ENCODE measurements at places on chromosomes 6 and 20.

DNA sequence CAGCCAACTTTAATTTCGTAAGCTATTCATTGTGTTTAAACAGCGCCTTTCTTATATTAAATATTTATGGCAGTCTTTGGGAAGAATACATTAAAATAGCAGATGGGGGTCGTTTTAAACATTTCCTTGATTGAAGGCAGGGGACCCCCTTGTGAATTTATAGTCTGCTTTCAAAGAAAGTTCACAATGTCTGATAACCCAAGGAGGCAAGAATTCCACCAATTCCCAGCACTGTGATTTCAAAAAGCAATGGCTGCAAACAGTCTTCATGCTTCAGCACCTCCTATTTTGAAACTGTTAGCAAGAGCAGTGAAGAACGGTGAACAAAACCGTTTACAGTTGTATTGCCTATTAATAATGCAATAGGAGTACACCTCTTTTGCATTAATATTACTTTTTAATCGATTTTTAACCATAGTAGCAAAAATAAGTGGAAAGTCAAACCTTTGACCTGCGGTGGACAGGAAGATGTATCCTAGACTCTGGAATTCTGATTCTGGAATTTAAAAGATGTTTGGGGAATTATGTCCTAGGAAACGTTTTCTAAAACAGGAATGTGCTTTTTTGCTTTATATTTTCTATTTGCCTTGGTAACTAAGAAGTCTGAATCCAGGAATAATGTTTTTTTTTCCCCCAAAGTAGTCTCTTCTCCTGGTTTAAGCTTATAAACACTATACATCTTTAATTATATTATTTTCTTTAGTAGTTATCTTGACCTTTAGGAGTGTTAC is 393.0 kb downstream of the CDKAL1 start:
- no peak for DNase-seq

DNA sequence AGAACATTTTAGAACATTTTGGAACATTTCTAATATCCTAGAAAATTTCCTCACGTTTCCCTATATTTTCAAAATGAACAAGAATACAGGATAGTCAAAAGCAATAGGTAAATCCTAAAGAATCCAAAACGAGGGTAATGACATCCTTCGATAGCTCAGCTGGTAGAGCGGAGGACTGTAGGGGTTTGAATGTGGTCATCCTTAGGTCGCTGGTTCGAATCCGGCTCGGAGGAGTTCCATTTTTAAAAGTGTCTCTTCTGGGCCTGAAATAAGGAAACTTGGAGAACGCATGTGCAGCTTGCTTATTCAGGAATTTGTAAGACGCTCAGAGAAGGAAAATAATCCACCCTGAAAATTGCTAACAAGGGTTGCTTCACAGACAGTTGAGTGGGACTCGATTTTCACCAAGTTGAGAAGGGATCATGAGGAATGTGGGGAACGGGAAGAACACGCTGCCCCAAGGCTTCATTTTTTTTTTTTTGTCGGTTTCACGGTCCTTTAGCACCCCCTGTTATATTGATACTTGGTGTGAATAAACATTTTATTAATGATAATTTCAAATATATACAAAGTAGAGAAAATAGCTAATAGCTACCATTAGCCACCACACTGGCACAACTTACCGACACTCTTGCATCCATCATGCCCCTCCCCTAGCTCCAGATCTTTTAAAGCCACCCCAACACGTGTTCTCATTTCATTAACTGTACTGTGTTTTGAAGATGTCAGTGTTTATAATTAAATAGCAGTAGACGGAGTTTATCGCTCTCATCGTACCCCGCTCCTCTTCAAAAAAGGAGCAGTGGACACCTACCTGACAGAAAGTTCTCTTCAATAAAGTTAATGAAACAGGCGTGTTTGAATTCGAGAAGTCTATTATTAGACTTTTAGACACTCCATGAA is 1.8 kb upstream of the ABT1 start:
- peak; percentile 48 for DNase-seq

DNA sequence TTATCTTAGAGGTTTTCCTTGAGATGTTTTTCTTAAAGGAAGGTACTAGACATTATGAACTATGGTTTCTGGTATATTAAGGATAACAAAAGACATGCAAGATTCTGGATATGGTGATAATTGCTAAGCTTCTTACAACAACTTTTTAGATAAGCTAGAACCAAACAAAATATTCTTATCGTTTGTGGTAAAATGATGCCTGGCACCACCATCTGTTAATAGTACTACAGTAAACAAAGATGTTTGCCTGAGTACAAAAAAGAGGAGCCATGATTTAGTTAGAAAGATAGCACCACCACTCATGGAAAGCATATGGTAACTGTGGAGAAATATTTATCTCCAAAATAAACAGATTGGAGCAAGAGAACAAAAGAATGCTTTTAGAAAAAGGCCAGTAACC is 747.3 kb downstream of the COL12A1 start:
- no peak for DNase-seq

DNA sequence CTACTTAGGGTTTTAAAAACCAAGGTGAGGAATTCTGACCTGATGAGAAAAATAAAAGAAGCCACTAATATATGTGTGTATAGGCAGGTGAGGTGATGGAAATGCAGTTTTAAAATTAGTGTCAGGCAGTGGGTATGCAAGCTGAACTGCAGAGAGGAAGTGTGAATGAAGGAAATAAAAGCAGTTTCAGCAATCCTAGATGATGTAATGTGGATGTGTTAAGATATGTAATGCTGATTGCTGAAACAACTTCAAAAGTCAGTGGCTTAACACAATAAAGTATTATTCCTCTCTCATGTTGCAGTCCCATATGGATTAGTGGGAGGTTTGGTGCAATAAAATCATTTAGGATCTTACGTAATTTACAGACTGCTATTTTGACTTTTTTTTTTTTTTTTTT is 119.9 kb upstream of the ASCC3 start:
- DNase-seq = no peak

- DNase-seq = no peak
Observed at GRCh38 chr6:119303164-119303887, 46.2 kb downstream of the MAN1A1 start.

- DNase-seq = no peak
Observed at GRCh38 chr6:55674672-55675071, 95.7 kb upstream of the HMGCLL1 start.

- no peak for DNase-seq
Observed at GRCh38 chr6:138434925-138435324, 30.9 kb downstream of the HEBP2 start.

GRCh38 chr20:46963758-46964617 is 69.3 kb downstream of the EYA2 start:
- DNase-seq = no peak

- DNase-seq = no peak
Observed at GRCh38 chr6:141848029-141848890, 284.5 kb upstream of the GJE1 start.

DNA sequence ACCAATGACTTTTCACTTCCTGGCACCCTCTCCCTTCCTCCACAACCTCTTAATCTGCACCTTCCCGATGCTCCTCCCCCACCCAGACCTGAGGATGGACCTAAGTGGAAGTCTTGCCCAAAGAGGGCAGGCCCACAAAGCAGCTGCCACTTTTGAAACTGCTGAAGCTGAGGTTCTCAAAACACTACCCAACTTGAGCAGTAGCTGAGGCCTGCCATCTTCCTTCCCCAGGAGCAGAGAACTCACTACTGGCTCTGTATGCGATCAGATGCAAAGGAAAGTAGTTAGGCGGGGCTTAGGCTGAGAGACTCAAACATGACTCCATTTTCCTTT is 1.5 kb downstream of the HM13 start:
- DNase-seq = no peak

DNA sequence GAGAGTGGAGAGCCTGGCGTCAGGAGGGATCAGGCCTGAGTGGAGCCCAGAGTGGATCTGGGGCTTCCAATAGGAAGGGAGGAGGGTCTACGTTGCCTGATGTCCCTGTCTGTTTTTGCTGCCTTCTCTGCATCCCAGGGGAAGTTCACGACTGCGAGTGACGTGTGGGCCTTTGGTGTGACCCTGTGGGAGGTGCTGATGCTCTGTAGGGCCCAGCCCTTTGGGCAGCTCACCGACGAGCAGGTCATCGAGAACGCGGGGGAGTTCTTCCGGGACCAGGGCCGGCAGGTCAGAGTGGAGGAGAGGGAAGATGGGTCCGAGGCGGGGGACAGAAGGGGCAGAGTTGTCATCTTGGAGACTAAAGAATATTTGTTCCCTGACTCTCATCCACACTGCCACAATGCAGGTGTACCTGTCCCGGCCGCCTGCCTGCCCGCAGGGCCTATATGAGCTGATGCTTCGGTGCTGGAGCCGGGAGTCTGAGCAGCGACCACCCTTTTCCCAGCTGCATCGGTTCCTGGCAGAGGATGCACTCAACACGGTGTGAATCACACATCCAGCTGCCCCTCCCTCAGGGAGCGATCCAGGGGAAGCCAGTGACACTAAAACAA is 9.2 kb upstream of the GTF2H4 start:
- DNase-seq = no peak

- DNase-seq = no peak
Observed at GRCh38 chr6:118525913-118526780, 21.9 kb upstream of the PLN start.

DNA sequence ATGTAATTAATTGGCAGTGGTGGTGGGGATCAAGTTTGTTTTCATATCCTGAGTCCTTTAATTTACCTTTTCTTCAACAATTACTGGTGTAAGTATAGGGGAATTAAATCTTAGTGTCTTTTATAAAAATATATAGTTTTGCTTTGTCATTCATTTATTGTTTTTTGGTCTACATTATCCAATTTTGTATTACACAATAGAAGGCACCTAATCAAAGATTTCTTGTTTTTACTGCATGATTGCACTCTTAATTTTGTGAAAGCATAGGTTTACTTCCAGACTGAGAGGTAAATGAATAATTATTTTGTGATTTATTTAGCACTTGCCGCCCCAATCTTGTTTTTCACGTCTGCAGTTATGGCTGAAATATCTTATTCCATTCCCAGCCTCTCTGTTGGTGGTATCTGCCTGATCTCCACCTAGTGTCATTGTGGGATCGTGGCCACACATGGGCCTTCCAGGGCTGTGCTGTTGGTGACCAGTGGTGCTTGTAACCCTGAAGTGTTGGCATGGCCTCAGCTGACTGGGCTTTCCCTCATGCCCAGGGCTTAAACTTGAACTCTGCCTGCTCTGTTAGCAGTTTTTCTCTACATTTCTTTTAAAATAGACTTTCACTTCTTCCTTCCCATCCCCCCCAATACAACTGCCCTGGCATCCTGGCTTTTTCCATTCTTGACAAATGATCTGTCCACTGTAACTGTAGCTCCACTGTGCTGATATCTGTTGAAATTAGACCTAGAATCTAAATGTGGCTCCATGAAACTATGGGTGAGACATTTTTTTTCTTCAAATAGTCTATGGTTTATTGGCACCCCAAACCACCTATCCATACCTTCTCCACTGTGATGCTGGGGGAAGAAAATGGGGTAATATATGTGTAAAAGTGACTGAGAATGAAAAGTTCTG is 24.8 kb downstream of the E2F3 start:
- no peak for DNase-seq

DNA sequence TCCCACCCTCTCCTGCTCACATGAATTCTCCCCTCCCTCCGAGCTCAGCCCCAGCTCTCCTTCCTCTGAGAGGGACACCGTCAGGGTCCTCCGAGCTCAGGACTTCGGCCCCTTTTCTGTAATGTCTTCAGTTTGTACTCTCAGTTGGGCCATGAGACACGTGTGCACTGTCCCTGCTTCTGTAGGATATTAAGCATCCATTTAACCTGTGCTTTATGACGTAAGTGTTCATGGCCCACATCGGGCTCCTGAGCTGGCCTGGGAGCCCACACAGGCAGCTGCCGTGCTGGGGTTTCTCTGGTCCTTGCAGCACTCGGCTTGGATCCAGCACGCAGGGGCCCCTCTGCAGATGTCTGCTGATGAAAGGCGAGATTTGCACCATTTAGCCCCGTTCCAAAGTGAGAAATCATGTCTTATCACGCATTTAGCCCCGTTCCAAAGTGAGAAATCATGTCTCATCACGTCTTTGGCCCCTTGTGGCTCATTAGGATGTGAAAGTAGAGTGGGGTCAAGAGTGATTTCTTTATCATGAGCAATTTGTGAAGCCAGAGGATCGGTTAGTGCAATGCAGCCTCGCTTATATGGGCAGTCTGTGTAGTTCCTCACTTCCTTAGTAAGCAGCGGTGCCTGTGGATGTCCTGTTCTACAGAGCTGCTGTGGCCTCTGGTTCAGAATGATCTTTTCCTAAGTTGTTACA is 25.3 kb downstream of the DUSP22 start:
- no peak for DNase-seq

DNA sequence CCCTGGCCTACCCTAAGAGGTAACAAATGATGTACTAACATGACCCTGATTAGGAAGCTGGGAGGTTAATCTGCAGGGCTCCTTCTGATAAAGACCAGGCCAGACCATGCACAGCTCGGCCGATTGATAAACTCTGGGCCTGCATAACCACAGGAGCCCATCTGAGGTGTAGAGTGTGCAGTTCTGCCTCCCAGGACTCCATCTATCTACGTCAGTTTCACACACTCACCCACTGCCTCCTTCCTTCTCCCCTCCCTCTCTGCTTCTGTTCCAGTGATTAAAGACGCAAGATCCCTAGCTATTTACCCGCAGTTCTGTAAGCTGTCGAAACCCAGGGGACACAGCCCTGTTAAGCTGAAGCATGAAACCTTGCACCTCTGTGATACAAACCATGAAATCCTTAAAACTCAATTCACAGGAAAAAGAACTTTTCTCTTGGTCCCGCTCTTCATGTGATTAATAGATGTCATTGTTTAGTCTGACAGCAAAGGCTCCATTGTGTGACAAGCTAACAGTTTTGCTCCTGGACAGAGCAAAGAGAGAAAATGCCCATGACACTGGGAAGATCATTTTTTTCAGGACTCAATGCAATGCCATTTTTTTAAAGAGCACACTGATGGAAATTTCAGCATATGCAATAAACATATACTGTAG is 470.6 kb downstream of the MAFB start:
- no peak for DNase-seq

GRCh38 chr6:135577059-135577538 is 79.6 kb upstream of the AHI1 start:
- no peak for DNase-seq

DNA sequence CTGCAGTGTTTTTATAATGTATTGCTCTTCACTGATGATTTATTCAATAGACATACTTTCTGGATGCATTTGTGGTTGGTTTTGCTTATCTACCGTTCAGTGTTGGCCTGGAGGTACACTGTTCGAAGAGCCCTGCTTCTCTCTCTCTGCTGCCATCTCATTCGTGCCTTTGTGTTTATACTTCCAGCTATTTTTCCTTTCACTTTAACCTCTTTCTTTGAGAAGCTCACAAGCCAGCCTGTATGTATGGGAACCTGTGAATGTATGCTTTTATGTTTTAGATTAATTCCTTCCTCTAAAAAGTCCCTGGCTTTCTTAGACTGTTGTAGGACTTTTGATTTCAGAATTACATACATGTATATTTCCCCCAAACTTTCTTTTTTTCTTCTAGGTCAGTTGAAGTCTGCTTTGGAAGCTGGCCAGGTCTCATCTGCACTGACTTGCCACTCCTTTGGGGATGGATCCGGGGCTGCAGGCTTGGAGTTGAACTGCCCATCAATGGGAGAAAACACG is 83.0 kb downstream of the SCAND1 start:
- DNase-seq = no peak
